ENCODE measurements at places on chromosomes 1 and 21. TPM values are rescaled to one million over a fixed set of nuclear protein-coding genes. Genes with fewer than 3 reads are reported as not detected.

- H3K4me3 ChIP-seq: no peak overlapping the region
- no peak overlapping the region for H3K27ac ChIP-seq
- DNase-seq: no peak
- H3K4me1 ChIP-seq: no peaks in the 10 kb centered on the region
- H3K27me3 ChIP-seq: no peaks in the 10 kb centered on the region
These were observed 244.1 kb upstream of the MAP1LC3C start for GRCh38 chr1:242242983-242243382.

- no peaks in the 10 kb centered on the region for H3K4me1 ChIP-seq
- H3K27me3 ChIP-seq: no peaks in the 10 kb centered on the region
- H3K27ac ChIP-seq: no peak overlapping the region
- DNase-seq: no peak
These were observed 150.0 kb upstream of the KCTD3 start for GRCh38 chr1:215417122-215417521.

- peak overlapping the region; percentile 4 for H3K4me3 ChIP-seq
- H3K36me3 ChIP-seq: no peaks in the 10 kb centered on the region
- no peaks in the 10 kb centered on the region for H3K27me3 ChIP-seq
- no peak overlapping the region for H3K27ac ChIP-seq
- DNase-seq: no peak
- H3K4me1 ChIP-seq: peaks cover 24% of the 10 kb centered on the region
These were observed 1.2 kb downstream of the ARHGEF11 start for GRCh38 chr1:157044326-157044725.

DNA sequence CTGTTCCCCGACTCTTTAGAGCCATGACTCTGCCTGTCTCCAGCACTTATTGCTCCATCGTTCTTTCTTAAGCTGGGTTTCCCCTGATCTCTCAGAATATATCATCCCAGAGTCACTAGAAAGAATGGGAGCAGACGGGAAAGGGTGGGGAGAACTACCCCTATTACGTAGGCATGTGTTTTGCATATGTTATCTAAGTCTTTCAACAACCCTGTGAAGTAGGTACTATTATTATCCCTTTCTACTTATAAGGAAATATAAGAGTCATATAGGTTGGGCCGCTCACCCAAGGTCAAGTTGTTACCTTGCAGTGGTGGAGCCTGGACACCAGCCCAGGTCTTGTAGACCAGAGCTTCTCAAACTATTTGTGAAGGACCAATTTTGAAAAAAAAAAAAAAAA is 38.7 kb downstream of the ELF3 start:
- DNase-seq: no peak
- no peaks in the 10 kb centered on the region for H3K36me3 ChIP-seq
- H3K4me1 ChIP-seq: no peaks in the 10 kb centered on the region
- peaks cover 36% of the 10 kb centered on the region for H3K27me3 ChIP-seq

DNA sequence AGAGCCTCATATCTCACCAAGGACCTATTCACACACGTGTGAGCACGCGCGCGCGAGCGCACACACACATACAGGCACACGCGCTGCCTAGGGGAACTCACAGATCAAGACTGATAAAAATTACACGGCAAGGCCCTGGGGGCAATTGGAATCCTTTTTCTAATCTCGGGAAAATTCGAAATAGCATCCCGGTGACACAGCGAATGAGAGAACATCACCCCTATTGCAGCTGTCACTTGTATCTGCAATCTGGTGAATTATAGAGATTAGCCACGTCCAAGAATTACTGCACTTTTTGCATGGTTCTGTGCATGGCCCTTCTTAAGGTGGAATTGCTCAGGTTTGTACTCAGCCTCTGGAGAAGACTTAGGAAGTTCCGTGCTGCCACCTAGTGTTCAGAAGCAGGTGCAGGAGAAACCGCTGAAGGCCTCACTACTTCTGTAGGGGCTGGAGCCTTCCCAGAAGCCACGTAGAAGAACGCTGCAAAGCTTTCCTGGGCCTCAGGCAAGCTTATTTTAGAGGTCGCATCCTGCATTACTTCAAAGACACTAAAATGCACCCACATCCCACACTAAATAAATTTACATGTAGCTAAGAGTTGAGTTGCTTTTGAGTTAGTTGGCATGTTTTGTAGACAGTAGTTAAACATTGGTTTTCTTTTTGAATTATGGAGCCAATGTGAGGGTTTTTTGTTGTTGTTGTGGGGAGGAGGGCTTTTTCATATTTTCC is 229.2 kb upstream of the CAMK1G start:
- DNase-seq: peak; percentile 71
- no peaks in the 10 kb centered on the region for H3K27me3 ChIP-seq
- H3K4me1 ChIP-seq: no peaks in the 10 kb centered on the region
- H3K27ac ChIP-seq: no peak overlapping the region

DNA sequence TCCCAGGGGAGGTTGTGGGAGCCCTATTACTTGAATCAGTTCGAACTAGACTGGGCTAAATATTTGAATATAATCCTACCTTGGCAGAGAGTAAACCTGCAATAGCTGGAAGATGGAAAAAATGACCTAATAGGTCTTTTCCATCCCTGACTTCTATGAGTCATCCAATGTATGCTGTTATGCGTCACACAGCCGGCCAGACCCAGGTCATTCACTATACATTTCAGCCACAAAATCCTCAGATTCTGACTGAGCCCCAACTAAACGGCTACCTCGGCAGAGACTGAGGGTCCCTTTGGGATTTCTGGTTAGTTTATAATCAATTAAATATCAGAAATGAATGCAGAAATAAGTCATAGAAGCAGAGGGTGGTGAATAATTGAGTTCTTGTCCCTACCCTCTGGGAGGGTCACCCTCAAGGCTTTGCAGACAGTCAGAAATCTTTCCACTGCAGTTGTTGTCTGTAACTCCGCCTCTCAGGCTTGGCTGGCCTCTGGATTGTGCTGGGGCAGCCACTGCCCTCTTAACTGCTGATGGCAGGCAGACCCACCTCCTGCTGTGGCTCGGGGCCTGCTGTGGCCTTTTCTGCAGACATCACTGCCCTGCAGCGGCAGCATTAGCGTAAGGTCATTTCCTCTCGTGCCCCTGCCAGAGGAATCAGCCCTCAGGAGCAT is 240.5 kb downstream of the TGFB2 start:
- no peaks in the 10 kb centered on the region for H3K36me3 ChIP-seq
- no peak for DNase-seq
- no peak overlapping the region for H3K27ac ChIP-seq
- H3K4me1 ChIP-seq: no peaks in the 10 kb centered on the region
- H3K27me3 ChIP-seq: no peaks in the 10 kb centered on the region
- H3K4me3 ChIP-seq: no peak overlapping the region

DNA sequence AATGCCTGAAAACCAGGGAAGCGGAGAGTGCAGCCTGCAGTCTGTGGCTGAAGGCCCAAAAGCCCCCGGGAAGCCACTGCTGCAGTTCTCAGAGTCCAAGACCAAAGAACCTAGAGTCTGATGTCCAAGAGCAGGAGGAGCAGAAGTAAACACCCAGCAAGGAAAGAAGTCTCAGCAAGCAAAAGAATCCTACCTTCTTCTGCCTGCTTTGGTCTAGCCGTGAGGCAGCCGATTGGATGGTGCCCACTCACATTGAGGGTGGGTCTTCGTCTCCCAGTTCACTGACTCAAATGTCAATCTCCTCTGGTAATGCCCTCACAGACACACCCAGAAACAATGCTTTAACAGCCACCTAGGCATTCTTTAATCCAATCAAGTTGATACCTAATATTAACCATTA is 217.5 kb downstream of the PLA2G4A start:
- no peaks in the 10 kb centered on the region for H3K27me3 ChIP-seq
- no peaks in the 10 kb centered on the region for H3K36me3 ChIP-seq
- H3K4me3 ChIP-seq: no peak overlapping the region
- H3K4me1 ChIP-seq: no peaks in the 10 kb centered on the region
- no peak for DNase-seq

DNA sequence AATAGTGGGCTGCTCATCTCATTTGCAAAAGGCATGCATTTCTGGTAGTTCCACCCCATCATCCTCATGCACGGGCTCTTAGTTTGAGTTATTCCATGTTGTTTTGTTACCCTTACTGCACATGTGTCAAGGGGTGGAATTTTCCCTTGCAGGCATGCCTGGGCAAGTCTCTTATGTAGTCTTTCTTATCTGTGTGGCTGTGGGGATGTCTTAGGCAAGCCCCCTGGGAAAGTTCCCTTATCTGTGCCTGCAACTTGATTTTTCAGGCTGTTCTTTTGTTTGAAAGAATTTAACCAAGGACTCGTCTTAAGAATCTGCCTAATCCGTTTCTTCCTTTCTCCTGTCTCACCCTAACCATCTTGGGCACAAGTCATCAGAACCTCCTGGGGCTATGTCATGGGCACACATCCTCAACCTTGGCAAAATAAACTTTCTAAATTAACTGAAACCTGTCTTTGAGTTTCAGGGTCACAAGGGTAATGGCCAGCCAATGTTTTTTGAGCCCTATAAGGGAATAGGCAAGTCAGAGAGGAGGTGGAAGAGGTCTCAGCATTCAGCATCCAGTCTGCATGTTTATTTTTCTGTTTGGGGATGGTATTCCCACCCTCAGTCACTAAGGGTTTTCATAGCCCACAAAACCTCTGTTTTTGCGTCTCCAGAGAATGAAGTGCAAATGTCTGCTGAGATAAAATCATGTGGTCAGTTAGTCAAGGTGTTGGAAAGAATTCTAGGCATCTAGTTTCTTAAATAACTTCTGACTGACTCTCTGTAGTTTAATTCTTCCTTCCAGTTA is 579.7 kb downstream of the PLA2G4A start:
- H3K4me3 ChIP-seq: no peak overlapping the region
- H3K27me3 ChIP-seq: no peaks in the 10 kb centered on the region
- no peaks in the 10 kb centered on the region for H3K4me1 ChIP-seq
- no peak overlapping the region for H3K27ac ChIP-seq
- H3K36me3 ChIP-seq: no peaks in the 10 kb centered on the region

DNA sequence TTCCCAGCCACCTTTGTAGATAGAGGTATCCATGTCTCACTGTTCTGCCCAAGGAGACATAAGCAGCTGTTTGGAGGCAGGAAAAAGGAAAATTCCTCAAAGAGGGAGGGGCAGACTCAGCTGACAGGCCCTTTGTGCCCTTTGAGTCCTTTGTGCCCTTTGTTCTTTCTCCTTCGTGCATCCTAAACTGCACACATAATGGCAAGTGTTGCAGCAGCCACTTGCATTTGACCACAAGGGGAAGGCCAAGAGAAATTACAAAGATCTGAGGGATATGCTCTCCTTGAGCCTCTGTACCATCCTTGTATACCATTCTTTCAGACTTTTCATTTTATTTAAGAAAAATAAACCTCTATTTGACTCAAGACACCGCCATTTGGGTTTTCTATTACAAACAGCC is 71.8 kb upstream of the PKN2 start:
- H3K4me1 ChIP-seq: no peaks in the 10 kb centered on the region
- DNase-seq: no peak
- H3K36me3 ChIP-seq: no peaks in the 10 kb centered on the region

DNA sequence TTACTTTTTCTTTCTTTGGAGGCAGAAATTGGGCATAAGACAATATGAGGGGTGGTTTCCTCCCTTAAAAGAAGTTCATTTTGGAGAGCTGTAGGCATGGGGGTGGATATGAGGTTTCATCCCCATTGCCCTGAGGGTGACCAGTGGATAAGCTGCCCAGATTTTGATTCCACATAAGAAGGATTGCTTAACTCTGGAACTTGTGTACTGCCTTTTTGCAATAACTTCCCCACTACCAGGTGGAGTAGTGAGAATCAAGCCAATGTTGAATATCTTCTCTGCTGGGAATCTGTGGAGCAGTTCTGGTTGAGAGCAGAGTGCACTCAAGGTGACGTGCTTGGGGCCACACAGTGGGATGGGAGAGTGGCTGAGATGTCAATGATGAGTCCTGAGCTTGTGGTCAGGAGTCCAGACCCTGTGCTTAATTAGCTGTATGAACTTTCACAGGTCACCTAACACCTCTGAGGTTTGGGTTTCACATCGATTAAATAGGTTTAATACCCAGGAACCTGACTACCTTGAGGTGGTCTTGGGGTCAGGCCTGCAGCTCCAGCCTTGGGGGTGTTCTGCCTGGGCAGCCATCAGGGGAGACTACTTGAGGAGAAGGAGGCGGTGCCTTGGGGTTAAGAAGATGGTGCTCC is 152.9 kb downstream of the FCRL5 start:
- no peak for DNase-seq
- no peaks in the 10 kb centered on the region for H3K27me3 ChIP-seq
- no peaks in the 10 kb centered on the region for H3K36me3 ChIP-seq
- H3K27ac ChIP-seq: no peak overlapping the region
- peaks cover 7% of the 10 kb centered on the region for H3K4me1 ChIP-seq

DNA sequence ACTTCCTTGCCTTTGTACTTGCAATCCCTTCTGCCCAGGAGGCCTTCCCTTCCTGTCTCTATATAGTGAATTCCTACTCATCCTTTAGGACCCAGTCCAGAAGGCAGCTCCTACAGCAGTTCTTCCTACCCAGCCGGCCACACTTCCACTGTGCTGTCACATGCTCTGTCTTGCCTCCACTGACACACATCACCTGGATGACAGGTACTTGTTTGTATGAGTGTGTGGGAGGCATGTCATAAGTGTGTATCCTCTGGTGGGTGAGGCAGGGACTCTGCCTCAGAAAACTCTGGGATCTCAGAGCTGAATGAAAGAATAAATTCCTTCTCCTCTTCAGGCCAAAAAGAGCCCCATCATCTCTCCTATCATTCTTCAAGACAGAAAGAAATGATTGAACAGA is 5.1 kb upstream of the OSCP1 start:
- H3K4me1 ChIP-seq: peaks cover 17% of the 10 kb centered on the region
- no peak for DNase-seq
- no peak overlapping the region for H3K27ac ChIP-seq
- H3K4me3 ChIP-seq: no peak overlapping the region
- no peaks in the 10 kb centered on the region for H3K27me3 ChIP-seq

DNA sequence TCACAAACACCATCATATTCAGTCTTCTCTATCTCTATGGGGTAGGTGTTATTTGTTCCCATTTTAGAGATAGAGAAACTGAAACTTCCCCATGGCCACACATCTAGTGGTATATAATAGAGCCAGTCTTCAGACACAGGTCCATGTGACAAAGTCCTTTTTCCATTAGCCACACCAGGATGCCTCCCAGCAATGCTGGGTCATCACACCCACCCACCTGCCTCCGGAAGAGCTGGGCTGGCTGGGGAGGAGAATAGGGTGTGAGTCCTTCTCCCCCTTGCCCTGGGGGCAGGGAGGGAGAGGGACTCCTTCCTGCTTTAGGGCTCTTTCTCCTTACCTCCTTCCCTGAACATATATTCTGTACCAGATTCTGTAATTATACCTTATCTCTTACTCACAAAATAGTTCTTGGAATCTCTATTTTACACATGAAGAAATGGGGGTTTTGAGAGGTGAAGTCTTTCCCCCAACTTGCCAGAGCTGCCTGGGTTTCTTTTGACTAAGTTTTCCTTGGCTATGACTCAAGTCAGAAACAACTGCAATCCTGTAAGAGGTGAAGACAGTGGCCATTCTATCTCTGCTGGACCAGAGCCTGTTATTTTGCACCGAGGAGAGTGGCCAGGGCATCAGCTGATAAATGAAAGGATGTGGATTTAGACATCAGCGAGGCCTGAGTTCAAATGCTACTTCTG is 30.0 kb downstream of the SOX13 start:
- H3K4me3 ChIP-seq: no peak overlapping the region
- H3K36me3 ChIP-seq: no peaks in the 10 kb centered on the region
- no peak overlapping the region for H3K27ac ChIP-seq
- no peaks in the 10 kb centered on the region for H3K4me1 ChIP-seq
- H3K27me3 ChIP-seq: peaks cover 5% of the 10 kb centered on the region

TFF1 gene
- 0.98 TPM for total RNA-seq

SIM2 gene
- total RNA-seq: 0.11 TPM

TNFRSF8 gene
- 38.4 TPM for total RNA-seq

EVA1C gene
- total RNA-seq: not detected

IL6R gene
- total RNA-seq: 0.24 TPM

PDC gene
- not detected for total RNA-seq
